Ovary (tissue), 10 donors: ENCODE measurements at places on chromosomes 7 and 10.

DNA sequence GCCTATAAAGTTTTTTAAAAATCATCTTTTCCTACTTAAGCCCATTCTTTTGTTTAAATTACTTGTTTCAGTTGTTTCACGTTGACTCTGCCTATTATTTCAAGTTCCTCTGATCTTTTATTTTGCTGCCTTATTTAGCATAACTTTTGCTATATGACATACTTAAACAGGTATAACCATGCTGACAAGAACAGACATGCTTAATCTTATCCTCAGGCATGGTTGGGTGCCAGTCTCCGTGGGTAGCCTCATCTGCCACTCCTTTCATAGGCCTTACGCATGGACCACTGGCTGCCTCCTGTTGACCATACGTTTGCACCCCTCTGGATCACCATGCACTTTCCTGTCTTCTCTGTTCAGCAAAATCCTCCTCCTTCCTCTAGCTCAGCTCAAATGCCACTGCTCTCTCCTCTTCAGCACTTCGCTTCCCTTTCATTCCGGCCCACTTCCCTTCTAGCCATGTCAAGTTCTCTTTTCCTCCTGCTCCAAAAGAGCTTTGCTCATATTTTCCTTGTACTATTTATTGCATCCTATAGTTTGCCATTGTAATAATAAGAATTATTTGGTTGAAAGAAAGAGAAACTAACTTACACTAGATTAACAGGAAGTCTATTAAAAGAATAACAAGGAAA is 10.0 kb upstream of the TSPAN33 start:
- no peak for DNase-seq

DNA sequence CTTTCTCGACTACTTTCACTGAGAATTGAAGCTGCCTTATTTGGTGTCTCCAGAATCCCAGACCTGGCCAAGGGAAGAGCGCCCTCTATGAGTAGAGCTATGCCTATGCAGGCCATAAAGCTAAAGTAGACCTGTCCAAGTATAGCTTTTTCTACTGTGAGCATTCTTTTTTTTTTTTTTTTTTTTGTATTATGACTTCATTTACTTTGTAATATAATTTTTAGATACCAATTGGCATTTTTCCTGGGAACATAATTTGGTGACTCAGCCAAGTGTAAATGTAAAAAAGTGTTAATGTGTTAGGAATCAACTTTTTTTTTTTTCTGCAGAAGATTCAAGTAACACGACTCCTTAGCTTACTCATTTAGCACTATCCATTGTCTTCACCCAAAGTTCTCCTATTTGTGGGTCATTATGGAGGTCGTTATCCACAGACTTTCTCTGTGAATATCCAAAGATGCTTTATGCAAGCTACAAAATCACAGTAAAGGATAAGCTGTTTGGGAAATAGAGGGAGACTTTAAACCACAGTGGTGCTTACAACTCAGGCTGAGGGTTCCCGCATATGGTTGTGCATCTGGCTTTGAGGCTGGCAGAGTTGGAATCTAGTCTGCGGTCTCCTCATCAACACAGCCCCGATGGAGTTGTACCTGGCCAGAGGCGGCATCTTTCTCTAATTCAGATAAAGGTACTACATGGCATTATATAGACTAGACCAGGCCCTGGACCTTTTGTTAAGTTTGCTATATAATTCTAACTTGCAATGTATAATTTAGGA is 1040.2 kb upstream of the SORCS1 start:
- no peak for DNase-seq

DNA sequence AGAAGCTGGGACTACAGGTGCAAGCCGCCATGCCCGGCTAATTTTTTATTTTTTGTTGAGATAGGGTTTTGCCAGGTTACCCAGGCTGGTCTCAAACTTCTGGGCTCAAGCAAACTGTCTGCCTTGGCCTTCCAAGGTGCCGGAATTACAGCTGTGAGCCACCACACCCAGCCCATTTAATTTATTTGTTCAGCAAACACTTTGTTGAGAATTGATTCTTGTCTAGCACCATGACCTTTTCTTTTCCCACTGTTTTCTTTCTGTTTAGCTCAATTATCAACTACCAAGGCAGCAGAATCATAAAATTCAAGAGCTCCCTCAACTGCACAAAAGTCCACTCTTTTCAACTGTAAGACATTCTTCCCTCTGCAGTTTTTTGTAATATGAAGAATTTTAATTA is 47.8 kb upstream of the PARD3 start:
- DNase-seq: no peak

GRCh38 chr10:29055101-29055500 is 233.8 kb upstream of the LYZL1 start:
- no peak for DNase-seq

- no peak for DNase-seq
These were observed 46.2 kb upstream of the PDE1C start for GRCh38 chr7:32116436-32116835.

DNA sequence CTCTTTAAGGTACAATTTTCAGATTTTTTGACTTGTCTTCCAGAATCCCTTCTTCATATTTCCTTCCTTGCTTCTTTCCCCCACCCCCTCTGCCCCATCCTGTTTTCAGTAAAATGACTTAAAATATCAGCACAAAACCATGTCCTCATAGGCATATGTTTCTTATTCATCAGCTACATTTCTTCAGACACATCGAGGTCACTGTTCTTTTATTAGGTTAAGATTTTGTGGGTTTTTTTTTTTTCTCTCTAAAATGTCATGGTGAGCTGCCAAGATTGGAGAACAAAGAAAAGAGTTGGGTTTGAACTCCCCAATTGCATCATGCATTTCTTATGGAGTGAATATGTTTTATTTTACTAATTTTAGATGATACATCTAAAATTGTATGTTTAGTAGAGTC is 35.8 kb downstream of the LAMB4 start:
- DNase-seq: no peak

DNA sequence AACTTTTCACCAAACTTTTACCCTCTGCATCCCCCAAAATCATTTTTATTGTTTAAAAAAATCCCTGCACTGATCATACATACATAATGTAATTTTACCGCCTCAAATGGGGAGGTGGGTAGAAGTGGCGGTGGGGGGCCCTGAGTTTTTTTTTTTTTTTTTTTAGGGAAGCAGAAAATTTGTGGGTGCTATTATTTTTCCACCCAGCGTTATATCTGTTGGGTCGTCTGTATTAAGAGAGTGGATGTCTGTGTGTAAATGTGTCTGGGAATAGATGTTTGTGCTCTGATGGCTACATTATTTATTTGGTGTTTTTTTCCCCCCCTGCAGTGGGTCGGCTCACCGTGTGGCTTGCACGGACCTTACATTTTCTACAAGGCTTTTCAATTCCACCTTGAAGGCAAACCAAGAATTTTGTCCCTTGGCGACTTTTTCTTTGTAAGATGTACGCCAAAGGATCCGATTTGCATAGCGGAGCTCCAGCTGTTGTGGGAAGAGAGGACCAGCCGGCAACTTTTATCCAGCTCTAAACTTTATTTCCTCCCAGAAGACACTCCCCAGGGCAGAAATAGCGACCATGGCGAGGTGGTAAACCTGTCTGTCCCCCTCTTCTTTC is 438 bp downstream of the ARID5B start:
- DNase-seq: peak; percentile 19
